ENCODE measurements at places on chromosomes 2 and 18. TPM values are rescaled to one million over a fixed set of nuclear protein-coding genes. Genes with fewer than 3 reads are reported as not detected.

GRCh38 chr2:101173707-101174295 is 22.6 kb upstream of the TBC1D8 start:
- DNase-seq: no peak

- DNase-seq: no peak
These were observed 37.1 kb downstream of the BOK start for GRCh38 chr2:241595600-241596140.

The SERPINB3 gene
- 0.94 TPM for total RNA-seq

DNA sequence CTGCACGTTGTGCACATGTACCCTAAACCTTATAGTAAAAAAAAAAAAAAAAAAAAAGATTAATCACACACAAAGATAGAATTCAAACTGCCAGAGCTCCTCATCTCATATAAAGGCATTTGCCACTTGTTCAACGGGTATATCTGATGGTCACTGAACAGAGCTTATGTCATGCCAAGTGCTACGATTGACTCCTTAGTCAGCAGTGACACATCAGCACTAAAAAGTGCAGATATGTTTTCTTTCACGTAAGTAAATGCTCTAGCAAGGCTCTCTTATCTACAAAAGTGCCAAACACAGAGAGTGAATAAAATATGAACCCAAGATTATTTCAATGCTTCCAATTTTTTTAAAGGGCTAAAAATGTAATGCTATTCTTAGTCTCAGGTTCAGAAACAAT is 1.1 kb downstream of the LMAN1 start:
- DNase-seq: no peak

DNA sequence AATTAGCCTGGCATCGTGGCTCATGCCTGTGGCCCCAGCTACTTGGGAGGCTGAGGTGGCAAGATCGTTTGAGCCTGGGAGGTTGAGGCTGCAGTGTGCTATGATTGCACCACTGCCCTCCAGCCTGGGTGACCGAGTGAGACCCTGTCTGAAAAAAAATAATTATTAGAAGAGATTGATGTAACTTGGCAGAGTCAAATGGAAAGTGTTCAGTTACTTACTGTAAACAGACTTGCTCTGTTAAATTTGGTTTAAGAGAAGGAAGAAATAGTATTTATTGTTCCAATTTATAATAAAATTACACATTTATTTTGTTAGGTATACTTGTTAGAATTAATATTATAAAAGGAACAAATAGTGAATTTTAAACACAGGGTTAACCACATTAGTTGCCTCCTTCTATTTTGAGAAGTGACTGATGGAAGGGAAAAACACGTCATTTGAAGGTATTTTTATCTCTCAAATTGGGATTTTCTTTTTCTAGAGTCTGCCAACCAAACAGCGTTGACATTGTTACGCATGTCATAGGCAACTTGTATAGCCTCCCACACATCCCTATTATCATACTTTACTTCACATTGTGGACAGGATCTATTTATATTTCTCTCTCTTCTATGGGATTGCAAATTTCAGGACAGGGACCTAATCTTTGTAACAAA is 118.8 kb upstream of the B3GNT2 start:
- no peak for DNase-seq

DNA sequence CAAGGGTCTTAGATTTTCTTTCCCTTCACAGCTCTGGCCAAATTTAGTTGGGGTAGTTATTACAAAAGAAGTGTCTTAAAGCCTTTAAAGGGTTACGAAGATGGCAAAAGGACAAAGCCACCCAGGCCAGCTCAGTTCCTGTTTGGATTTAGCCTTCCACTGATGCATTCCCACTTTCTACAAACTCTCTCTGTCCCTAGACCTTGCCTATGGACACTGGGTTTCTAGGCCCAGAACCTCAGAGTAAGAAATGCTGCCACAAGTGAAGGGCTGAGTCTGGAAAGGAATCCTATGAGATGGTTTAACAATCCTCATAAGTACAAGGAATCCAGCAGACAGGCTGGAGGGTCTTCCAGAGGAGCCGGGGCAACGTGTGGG is 13.4 kb downstream of the NFE2L2 start:
- DNase-seq: no peak

The SULT1C2 gene
- 5.9 TPM for total RNA-seq

The EMX1 gene
- total RNA-seq: 0.97 TPM

- no peak for DNase-seq
These were observed 307.5 kb downstream of the GULP1 start for GRCh38 chr2:188599140-188599539.

The TSPYL6 gene
- total RNA-seq: not detected

The LCT gene
- 2.8 TPM for total RNA-seq

GRCh38 chr2:138267902-138268254 is 233.7 kb upstream of the SPOPL start:
- DNase-seq: no peak

GRCh38 chr2:120254178-120254577 is 1.5 kb downstream of the RALB start:
- DNase-seq: no peak

GRCh38 chr2:171479154-171479814 is 43.0 kb upstream of the CYBRD1 start:
- no peak for DNase-seq

- no peak for DNase-seq
These were observed 22.4 kb downstream of the RRM2 start for GRCh38 chr2:10144771-10145518.

DNA sequence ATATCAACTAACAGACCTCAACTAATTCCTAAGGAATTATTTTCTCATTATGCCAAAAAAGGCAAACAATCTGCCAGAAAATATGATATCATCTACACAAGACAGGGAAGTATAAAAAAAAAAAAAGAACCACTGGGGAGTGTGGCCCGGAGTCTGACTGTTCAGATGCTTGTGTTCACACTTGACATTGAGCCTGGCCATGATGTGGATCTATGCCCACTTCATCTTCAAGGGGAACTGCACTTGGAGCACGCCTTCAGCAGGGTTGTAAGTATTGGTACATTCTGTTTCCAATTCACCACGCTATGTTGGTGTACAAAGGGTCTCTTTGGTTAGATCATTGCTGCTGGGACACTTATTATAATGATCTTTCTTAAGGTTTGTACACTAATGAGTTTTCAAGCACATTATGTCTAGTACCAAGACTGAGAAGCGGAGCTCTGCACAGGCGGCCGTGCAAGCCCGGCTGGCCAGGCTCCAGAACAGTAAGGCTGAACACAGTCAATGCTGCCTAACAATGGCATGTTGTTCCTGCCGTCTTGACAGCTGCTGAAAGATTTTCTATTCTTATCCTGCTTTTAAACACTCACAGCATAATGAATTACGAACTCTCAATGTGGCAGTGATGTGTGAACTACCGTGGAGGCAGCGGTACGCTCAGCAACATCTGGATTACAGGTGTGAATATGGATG is 788.4 kb upstream of the SOX11 start:
- no peak for DNase-seq

DNA sequence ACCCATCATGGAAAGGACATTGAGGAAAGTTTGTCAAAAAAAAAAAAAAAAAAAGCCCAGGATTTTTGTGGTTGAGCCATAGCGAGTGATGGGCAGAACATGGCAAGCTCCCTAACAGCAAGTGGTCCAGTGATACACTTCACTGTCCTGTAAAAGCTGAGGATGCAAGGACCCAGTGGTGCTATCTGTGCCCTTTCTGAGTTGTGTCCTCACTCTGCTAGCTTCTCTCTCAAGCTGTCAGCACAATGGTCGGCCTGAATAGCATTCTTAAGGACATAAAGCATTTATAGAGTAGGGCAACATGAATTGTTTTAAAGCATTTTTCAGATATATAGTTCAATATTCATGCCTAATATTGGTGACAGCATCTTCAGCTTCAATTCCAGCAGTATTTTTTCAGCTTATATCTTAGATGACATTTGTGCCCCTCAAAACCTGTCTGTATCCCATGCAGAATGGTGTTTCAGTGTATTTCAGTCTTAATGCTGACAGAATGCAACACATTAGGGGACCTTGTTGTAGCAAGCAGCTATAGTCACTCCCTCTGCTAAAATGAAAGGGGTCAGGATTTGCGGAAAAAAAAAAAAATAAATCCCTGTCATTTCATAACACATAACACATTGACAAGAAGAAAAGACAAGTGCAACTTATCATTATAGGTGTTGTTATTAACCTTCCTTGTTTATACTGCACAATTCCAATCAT is 496.7 kb downstream of the THSD7B start:
- no peak for DNase-seq

The SGPP2 gene
- total RNA-seq: 22.4 TPM

DNA sequence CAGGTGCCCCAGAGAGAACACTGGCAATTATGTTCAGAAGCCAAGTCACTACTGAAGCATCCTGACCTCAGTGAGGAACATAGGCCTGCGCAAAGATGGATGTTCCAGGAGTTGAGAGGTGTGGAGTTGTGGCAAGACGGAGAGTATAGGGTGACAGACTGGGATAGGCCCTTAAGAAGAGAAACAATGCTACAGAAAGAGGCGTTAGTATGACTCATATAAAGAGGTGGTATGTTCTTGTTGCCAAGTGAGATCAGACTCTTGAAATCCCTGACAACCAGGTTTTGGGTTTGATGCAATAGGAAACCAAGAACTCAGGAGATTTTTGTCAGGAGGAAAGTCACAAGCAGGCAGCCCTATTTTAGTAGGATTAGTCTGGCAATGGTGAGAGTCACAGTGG is 185.6 kb downstream of the RIT2 start:
- no peak for DNase-seq

GRCh38 chr2:233684640-233685039 is 2.9 kb downstream of the UGT1A7 start:
- no peak for DNase-seq

DNA sequence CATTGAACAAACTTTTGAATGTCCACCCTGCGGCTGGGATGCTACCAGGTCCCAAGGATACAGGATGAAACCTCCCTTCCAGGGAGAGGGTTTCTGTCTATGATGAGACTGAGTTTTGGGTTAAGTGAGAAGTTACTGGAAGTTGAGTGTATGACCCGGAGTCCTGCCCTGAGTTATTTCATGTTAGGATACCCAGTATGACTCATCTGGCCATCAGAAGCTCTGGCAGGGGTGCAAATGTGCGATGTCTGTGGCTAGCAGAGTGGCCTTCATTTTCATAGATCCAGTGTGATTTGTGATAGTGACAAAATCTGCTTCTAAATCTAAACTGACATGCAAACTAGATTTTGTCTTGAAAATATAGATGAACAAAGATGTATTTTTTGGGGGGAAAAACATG is 55.3 kb downstream of the KCTD1 start:
- DNase-seq: no peak

The CFAP65 gene
- total RNA-seq: 2.1 TPM

All from type B pancreatic cell (in vitro differentiated cells).